Common myeloid progenitor, CD34-positive (primary cell): ENCODE measurements at places on chromosomes 7 and 10.
A peak's percentile ranks its signal among the peaks of the same experiment; 100 is the strongest.

- DNase-seq = no peak
These were observed 5.0 kb upstream of the SORCS1 start for GRCh38 chr10:107169516-107169915.

GRCh38 chr10:22554461-22555182, 159.8 kb downstream of the PIP4K2A start:
- no peak for DNase-seq

DNA sequence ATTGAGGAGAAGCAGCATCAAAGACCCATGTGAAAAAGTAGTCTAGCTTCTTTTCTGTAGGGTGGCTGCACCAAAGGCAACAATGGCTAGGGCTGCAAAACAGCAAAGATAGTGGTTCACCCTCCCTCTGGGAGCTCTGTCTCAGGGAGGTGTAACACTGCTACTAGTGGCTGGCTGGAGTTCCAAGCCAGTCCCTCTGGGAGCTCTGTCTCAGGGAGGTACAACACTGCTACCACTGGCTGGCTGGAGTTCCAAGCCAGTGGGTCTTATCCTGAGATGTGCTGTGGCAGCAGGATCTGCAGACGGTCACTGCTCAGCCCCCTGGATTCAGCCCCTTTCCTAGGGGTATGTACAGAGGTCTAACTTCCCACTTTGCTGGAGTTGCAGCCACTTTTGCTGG, 37.9 kb upstream of the TMEM140 start:
- DNase-seq = no peak

- DNase-seq = no peak
These were observed 280.5 kb downstream of the POM121L12 start for GRCh38 chr7:53315981-53316380.

GRCh38 chr10:70355051-70356021, 27.1 kb downstream of the LRRC20 start:
- DNase-seq = peak; percentile 34

GRCh38 chr10:102473445-102474331, 22.3 kb upstream of the C10orf95 start:
- DNase-seq = no peak

GRCh38 chr10:13168781-13169180, 7.4 kb downstream of the MCM10 start:
- no peak for DNase-seq

GRCh38 chr10:110600487-110601101, 33.1 kb downstream of the SMC3 start:
- peak; percentile 89 for DNase-seq

DNA sequence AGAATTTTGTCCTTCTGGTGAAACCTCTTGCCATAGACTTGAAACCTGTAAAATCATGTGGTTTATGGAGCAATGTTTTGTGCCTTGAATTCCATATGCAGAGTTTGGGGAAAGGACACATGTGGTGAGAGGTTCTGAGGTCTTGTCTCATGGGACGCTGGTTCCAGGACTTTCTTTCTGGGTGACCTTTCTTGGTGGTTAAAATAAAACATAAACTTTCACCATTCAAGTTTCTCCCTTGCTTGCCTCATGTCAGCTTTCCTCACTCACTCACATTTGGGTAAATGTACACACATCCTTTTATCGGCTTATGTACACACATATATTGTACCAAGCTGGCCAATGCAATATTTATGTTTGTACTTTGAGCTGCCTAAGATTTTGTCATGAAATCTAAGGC, 144.9 kb upstream of the CELF2 start:
- DNase-seq = no peak

GRCh38 chr10:93579985-93580711, 13.7 kb downstream of the FFAR4 start:
- no peak for DNase-seq

DNA sequence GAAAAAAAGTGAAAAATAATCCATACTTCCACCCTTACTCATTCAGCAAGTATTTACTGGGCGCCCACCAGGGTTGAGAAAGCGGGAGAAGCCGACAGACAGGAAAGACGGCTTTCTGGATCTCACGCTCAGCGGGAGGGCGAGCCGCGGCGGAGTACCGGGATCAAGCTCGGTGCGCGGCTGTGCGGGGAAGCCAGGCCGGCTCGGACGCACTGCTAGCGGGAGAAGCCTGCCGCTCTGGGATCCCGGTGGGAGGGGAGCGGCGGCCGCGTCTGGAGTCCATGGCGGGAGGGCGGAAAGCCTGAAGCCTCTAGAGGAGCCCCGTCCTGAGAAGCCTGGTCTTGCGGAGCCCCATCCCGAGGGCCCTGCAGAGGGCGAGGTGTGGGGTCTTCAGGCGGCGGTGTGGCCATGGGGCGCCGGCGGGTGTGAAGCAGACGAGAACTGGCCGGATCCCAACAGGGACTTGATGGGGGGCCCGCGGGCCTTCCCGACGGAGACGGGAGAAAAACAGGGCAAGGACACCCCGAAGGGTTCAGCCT, 82.9 kb downstream of the VIPR2 start:
- no peak for DNase-seq

- DNase-seq = peak; percentile 63
These were observed 32.7 kb downstream of the ABCB5 start for GRCh38 chr7:20647908-20648776.

- DNase-seq = no peak
These were observed 82.8 kb upstream of the FAM171A1 start for GRCh38 chr10:15453926-15454325.

- no peak for DNase-seq
These were observed 35.7 kb downstream of the PRKG1 start for GRCh38 chr10:51109801-51110533.

- peak; percentile 54 for DNase-seq
These were observed 305.1 kb upstream of the CSTF2T start for GRCh38 chr10:52004342-52004949.

DNA sequence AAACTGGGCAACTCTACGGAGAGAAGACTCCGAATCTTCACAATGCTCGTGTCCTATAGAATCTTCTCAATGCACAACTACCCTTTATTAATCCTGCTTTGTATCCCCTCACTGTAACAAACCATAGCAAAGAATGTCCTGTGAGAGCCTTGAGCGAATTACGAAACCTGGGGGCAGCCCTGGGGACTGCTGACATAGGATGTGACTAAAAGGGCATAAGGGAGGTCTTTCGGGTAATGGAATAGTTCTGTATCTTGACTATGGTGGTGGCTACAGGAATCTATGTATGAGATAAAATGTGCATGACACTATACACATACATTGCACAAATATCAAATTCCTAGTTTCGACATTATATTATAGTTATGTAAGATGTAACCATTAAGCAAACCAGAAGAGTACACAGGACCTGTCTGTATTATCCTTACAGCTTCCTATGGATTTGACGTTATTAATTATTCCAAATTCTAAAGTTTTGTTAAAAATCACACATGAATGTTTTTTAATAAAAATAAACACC, 162.5 kb upstream of the KCTD7 start:
- no peak for DNase-seq

DNA sequence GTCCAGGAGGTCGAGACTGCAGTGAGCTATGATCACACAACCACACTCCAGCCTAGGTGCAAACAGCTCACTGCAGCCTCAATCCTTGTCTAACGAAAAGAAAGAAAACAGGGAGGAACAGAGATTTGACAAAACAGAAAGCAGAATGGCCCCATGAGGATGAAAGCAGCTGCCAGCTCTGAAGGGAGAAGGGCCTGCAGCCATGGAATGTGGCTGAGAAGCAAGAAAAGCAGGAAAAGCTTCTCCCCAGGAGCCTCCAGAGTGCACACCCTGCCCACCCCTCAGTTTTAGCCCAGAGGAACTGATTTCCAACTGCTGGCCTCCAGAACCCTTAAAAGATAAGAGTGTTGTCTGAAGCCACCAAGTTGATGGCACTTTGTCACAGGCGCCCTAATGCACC, 13.0 kb downstream of the ESYT2 start:
- DNase-seq = no peak

- DNase-seq = no peak
These were observed 241.6 kb downstream of the HPSE2 start for GRCh38 chr10:98994030-98994429.

DNA sequence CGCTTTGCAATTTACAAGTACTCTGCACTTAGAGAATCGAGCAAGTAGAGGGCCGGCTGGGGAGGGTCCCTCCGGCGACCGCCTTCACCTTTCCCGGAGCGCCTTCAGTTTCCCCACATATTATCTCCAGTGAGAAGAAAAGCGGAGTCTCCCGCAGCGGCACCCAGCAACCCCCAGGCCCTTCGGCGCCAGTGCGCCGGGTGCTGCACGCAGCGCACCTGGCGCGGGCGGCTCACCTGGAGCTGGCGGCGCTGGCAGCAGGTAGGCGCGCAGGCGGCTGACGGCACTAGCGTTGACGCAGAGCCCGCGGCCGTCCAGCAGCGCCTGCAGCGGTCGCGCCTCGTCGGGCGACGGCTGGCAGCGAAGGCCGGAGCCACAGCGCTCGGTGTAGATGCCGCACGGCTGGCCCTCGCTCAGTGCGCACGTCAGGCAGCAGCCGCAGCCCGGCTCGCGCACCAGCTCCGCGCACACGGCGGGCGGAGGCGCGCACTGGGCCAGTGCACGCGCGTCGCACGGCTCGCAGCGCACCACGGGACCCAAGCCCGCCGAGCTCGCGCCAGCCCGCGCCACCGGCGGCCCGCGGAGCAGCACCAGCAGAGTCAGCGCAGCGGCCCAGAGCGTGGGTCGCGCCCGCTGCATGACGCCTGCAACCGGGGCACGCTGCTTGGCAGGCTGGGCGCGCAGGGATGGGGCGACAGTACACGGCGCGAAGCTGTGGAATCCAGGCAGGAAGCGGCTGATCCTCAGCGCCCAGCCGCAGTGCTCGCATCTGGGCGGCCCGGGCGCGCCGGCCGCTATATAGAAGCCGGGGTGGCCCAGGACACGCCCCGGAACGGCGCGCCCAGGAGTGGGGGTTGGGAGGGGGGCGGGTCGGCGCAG, at the start of gene IGFBP3:
Gene IGFBP3, minus strand, starts transcription at position 771 of the 879 bp plus-strand sequence. Its CDS starts 132 bp downstream, at position 639.
- DNase-seq = peak; percentile 73

DNA sequence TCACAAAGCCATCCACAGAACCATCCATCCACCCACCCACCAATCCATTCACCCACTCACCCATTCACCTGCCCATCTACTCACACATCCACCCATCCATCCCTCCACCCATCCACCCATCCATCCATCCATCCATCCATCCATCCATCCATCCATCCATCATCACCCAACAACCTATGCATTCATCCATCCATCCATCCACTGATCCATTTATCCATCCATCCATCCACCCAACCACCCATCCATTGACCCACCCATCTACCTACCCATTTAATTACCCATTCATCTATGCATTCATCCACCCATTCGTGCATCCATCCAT, 5.4 kb downstream of the TMEM270 start:
- DNase-seq = no peak

DNA sequence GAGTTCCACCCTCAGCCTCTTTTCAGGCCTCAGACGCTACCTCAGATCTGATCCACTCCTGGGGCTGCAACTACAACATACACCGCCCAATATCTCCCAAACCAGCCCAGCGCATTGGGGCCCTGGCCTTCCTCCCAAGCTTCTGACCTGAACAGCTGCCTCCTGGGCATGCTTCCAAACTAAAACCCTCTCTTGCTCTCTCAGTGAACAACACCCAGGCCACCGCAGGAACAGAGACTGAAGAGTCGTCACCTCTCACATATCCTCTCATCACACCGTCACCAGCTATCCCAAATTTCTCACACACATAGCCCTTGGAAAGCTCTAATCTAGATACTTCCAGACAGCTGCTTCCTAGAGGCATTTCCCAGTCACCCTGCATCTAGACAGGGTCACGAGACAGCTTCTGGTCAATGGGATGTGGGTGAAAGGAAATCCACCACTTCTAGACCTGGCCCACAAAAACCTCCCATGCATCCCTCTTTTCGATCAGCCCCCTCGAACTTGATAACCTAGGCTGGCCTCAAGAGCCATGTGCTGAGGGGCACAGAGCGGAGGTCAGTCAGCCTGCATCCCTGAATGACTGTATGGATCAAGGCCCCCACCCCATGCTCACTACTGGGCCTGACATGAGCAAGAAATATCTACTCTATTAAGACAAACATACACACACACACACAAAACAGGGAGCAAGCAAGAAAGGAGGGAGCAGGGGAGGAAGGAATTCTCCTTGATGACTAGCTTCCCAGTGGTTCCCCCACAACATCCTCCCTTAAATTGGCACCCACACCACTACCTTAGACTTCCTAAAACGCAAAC, 1.8 kb downstream of the PARP12 start:
- DNase-seq = peak; percentile 44

DNA sequence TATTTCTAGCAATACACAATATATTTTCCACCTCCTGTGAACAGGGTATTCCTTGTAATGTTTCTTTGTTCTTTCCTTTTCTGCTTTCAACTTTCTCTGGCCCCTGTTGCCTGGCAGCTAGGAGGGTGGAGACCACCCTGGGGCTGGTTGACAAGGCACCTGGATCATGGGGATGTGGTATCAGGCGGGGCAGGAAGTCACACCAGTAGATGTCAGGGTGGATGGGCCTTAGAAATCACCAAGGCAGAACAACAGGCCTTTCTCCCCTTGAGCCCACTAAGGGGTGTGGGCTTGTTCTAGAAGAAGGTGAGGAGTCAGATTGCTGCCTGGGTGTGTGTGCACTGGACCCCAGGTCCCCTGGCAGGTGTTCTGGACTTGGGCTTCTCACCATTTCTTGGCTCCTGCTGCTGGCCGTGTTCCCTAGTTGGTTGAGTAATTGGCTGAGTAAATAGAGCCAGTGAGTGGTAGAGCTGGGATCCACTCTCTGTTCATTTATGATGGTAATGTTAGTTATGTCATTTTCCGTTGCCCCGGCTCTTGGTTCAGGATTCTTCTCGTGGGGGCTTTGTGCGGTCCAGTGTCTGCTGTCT, 24.9 kb downstream of the ZNF783 start:
- no peak for DNase-seq

GRCh38 chr7:142865766-142866165, 10.9 kb downstream of the EPHB6 start:
- no peak for DNase-seq

GRCh38 chr7:46565253-46566096, 644.4 kb upstream of the IGFBP3 start:
- DNase-seq = no peak

- no peak for DNase-seq
These were observed 8.0 kb upstream of the CALHM1 start for GRCh38 chr10:103466734-103467133.

GRCh38 chr7:148665221-148665620, 33.5 kb upstream of the CUL1 start:
- no peak for DNase-seq

DNA sequence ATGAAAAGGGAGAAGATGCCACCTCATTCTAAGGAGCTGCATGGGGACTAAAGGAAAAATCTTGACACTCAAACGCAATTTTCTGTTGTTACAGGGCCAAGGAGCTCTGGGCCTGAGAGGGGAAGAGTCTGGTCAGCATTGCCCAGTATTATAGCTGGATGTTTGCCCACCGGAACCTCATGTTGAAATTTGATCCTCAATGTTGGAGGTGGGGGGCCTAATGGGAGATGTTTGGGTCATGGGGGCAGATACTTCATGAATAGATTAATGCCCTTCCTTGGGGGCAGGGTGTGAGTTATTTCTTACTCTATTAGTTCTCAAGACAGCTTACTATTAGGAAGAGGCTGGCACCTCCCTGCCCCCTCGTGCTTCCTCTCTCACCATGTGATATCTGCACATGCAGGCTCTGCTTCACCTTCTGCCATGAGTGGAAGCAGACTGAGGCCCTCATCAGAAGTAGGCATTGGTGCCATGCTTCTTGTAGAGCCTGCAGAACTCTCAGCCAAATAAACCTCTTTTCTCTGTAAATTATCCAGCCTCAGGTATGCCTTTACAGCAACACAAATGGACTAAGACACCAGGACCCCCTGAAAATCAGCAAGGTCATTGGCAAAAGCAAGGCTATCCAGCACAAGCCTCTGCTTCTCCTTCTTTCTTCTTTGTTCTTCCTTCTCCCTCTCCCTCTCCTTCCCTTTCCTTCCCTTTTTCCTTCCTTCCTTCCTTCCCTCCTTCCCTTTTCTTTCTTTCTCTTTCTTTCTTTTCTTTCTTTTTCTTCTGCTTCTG, 15.1 kb downstream of the GCK start:
- no peak for DNase-seq
